ENCODE measurements at places on chromosomes 2 and 18. TPM values are rescaled to one million over a fixed set of nuclear protein-coding genes. Genes with fewer than 3 reads are reported as not detected.
A peak's percentile ranks its signal among the peaks of the same experiment; 100 is the strongest.

- H3K27me3 ChIP-seq: no peaks in the 10 kb centered on the region
- no peaks in the 10 kb centered on the region for H3K4me1 ChIP-seq
- peak overlapping the region; percentile 59 for H3K4me3 ChIP-seq
These were observed 71.9 kb upstream of the NFU1 start for GRCh38 chr2:69509011-69509749.

- no peaks in the 10 kb centered on the region for H3K36me3 ChIP-seq
- no peaks in the 10 kb centered on the region for H3K4me1 ChIP-seq
- H3K4me3 ChIP-seq: no peak overlapping the region
- peaks cover 4% of the 10 kb centered on the region for H3K27me3 ChIP-seq
- DNase-seq: peak; percentile 57
These were observed 7.3 kb upstream of the PLEK start for GRCh38 chr2:68357605-68358337.

- H3K4me3 ChIP-seq: no peak overlapping the region
- no peak for DNase-seq
- H3K4me1 ChIP-seq: peaks cover 5% of the 10 kb centered on the region
- no peak overlapping the region for H3K27ac ChIP-seq
- H3K27me3 ChIP-seq: no peaks in the 10 kb centered on the region
These were observed 323.4 kb upstream of the EPHA4 start for GRCh38 chr2:221895366-221896121.

The TSPYL6 gene
- total RNA-seq: not detected

The PIEZO2 gene
- total RNA-seq: 8.4 TPM

The SCN1A gene
- 0.33 TPM for total RNA-seq

Measured in endothelial cell (in vitro differentiated cells).